ENCODE measurements at places on chromosomes 1 and 21.
A peak's percentile ranks its signal among the peaks of the same experiment; 100 is the strongest.

- DNase-seq: peak; percentile 62
Observed at GRCh38 chr1:52368383-52369172, 2.6 kb upstream of the CC2D1B start.

DNA sequence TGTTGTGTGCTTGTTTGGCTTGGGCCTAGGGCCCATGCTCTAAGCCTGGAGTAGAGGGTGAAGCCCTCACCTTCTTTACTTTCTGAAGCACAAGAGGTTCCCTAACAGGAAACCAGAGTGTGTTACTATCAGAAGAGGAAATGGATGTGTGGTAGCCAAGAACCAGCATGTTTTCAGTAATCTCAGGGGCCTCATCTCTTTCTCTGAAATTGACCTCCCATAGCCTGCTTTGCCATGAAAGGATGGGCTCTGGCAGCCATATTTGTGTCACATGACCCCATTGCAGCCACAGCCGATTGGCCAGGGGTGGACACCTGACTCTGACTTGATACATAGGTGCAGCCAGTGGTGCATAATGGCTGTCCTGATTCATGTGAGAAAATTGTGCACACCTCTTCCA is 18.6 kb downstream of the A3GALT2 start:
- no peak for DNase-seq

- no peak for DNase-seq
Observed at GRCh38 chr1:154288661-154289060, 16.2 kb downstream of the HAX1 start.

GRCh38 chr1:34037109-34037508 is 127.9 kb downstream of the CSMD2 start:
- DNase-seq: no peak
